ENCODE measurements at places on chromosomes 4 and X. TPM values are rescaled to one million over a fixed set of nuclear protein-coding genes. Genes with fewer than 3 reads are reported as not detected.

Gene PAGE2B
- polyA plus RNA-seq, result not detected

Gene HAUS7
- 37.4 TPM for polyA plus RNA-seq

Gene MGAT4D
- polyA plus RNA-seq, result not detected

Gene HERC5
- polyA plus RNA-seq, result 33.9 TPM

Gene IQSEC2
- not detected for polyA plus RNA-seq

Gene FGF5
- not detected for polyA plus RNA-seq

Gene GALNT7
- polyA plus RNA-seq, result 13.0 TPM

Gene L1CAM
- polyA plus RNA-seq, result not detected

Gene ARMCX2
- polyA plus RNA-seq, result 0.10 TPM

Gene SLC34A2
- polyA plus RNA-seq, result not detected

Gene WAS
- 21.8 TPM for polyA plus RNA-seq

Gene TLR10
- not detected for polyA plus RNA-seq

Gene MAP3K15
- polyA plus RNA-seq, result not detected

Gene IL21
- polyA plus RNA-seq, result not detected

Measured in CD4-positive, CD25-positive, alpha-beta regulatory T cell (primary cell).